Activated CD4-positive, alpha-beta T cell treated with anti-CD3 and anti-CD28 coated beads, Interleukin-2, Interleukin-4, amounts not matched to agents 100 ng/mL and 50 ng/mL, durations not matched to agents 16 hours and 8 hours (primary cell): ENCODE measurements at places on chromosomes 2 and 18.
A peak's percentile ranks its signal among the peaks of the same experiment; 100 is the strongest.

GRCh38 chr2:228590681-228591080 lies 409.2 kb upstream of the SPHKAP start:
- DNase-seq = no peak

- no peak for DNase-seq
Measured at GRCh38 chr2:128779301-128780095, 460.8 kb upstream of the HS6ST1 start.

DNA sequence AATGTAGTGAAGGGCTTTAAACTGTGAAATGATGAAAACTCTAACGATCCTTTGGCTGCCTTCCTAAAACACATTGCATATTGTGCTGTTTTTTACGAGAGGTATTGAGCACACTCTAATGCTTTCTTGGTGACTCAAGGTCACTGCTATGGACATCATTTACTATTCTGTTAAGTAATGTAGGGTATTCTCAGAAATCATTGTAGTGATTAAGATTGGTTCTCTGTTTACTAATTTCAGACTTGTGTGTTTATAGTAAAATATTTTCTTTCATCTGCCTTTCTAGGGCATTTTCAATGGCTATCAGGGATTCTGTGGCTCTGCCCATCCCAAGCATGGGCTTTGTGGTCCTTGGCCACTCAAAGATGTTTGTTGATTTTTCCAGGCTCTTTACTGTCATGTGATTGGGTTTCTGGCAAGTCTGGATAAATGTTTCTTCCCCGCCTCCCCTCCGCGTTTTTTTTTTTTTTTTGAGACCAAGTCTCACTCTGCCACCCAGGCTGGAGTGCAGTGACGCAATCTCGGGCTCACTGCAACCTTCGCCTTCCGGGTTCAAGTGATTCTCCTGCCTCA lies 29.3 kb downstream of the UBE2F start:
- no peak for DNase-seq

GRCh38 chr2:206527153-206527552 lies 83.8 kb downstream of the ADAM23 start:
- DNase-seq = no peak

- DNase-seq = no peak
Measured at GRCh38 chr2:161947836-161948235, 126.2 kb downstream of the DPP4 start.

GRCh38 chr2:95531254-95531771 lies 46.8 kb upstream of the TRIM43B start:
- peak; percentile 19 for DNase-seq

- DNase-seq = no peak
Measured at GRCh38 chr18:8231316-8231715, 377.9 kb upstream of the RAB12 start.

DNA sequence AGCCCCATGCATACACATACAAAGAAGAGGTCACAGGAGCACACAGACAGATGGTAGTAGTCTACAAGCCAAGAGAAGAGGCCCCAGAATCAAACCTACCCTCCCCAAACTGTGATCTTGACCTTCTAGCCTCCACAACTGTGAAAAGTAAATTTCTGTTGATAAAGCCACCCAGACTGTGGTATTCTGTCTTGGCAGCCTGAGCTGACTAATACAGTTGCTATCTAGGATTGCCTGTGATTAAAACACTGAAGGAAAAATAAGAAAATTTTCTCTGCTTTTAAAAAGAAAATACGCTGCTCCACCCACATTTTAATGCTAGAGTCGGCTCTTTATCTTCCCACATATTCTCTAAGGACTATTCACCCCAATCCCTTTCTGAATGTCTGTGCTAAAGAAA lies 143.7 kb upstream of the TMEM200C start:
- no peak for DNase-seq

DNA sequence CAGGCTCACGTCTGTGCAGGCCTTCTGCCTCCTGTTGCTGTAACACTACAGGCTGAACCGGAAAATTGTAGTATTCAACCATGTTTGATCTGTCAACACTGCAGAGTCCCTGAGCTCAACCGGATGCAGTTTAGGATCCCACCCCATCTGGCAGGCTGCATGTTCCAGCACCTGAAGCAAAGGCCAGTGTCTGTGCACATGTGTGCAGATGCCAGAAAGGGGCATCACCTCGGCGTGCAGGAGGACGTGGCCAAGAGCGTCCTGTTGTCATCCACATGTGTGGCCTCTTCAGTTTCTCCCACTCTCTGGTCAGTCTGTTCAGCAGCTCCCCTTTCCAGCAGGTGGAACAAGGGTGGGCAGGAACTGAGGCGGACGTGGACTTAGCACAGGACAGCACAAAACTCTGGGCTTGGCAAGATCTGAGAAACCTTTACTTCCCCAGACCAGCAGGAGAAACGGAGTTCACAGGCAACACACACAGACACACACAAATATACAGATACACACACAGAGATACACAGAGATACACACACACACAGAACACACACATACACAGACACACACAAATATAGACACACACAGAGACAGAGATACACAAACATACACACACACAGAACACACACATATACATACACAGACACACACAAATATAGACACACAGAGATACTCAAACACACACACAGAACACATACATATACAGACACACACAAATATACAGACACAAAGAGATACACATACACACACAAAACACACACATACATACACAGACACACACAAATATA lies 111.3 kb downstream of the NDUFA10 start:
- no peak for DNase-seq

- DNase-seq = no peak
Measured at GRCh38 chr18:22975508-22975907, 42.4 kb downstream of the RBBP8 start.

DNA sequence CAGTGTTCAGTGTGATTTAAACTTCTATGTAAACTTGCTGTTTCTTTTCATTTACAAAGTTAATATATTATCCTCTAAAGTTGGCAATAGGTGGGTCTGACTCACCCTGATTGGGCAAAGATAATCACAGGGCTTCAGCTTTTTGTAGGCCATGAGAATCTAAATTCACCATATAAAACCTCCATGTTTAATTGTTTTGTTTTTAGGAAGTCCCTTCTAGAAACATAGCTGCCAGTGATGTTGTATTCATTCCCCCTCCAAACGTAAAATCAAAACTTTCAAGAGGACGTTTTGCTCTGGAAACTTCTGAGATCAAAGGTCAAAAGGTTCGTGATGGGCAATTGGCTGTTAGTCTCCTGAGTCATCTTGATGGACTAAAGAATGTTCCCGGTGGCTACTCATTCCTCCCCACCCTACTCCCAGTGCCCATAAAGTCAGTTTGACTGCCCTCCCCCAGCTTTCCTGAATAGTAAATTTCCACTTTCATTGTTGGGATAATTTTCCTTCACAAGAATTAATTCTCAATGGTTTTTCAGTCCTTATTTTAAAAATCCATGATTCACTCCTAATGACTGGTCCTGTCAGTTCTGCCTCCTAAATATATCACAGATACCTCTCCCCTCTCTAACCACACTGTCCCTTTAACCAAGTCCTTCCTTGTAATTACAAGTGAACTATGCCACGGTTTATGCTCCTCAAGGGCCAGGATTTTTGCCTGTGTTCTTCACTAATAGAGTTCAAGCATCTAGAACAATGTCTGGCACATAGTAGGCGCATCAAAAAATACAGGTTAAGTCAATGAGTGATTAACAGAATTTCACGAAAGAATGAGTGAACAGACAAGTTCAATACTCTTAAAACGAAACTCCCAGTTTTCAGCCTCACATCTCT lies 164.4 kb upstream of the VRK2 start:
- DNase-seq = no peak

DNA sequence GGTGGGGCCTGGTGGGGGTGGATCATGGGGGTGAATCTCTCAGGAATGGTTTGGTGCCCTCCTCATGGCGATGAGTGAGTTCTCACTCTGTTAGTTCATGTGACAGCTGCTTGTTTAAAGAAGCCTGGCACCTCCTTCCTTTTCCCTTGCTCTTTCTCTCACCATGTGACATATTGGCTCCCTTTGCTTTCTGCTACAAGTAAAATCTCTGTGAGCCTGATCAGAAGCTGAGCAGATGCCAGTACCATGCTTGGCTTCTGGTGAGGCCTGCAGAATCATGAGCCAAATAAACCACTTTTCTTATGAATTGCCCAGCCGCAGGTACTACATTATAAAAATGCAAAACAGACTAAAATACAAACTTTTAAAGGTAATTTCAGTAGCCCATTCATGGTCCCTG lies 73.4 kb upstream of the TEX51 start:
- no peak for DNase-seq

- no peak for DNase-seq
Measured at GRCh38 chr2:161414042-161415033, 1.8 kb upstream of the TBR1 start.

GRCh38 chr18:23998820-23999219 lies 15.7 kb upstream of the TTC39C start:
- no peak for DNase-seq

GRCh38 chr18:44799382-44799906 lies 118.8 kb downstream of the SETBP1 start:
- DNase-seq = peak; percentile 41

- no peak for DNase-seq
Measured at GRCh38 chr2:181231151-181231550, 226.0 kb upstream of the ITGA4 start.

- no peak for DNase-seq
Measured at GRCh38 chr2:200168641-200169555, 137.6 kb upstream of the SPATS2L start.

DNA sequence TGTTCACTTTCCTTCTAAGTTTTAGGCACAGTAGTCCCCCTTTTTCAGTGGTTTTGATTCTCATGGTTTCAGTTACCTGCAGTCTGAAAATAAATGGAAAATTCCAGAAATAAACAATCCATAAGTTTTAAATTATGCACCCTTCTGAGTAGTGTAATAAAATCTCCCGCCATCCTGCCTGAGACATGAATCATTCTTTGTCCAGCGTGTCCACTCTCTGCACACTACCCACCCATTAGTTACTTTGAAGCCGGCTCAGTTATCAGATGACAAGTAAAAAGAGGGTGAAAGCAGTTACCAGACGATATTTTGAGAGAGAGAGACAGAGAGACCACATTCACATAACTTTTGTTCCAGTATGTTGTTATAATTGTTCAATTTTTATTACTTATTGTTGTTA lies 400.5 kb downstream of the TMX3 start:
- no peak for DNase-seq

DNA sequence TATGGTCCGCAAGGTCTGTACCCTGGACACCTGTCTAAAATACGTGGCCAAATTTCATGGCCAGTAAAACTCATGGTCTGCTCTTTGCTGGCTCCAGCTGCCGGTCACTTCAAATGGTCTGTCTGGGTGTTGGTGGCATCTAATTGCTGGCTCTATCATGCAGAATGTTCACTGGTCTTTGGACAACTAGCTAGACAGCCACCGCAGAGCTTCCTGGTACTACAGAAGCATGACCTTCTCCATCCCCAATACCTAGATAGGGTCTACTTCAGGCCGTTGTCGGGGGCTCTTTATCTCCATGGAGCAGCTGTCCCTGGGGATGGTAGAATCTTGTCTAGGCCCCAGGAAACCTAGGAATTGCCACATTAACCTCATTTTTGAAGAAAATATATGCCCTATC lies 88.4 kb upstream of the RMDN2 start:
- DNase-seq = no peak

DNA sequence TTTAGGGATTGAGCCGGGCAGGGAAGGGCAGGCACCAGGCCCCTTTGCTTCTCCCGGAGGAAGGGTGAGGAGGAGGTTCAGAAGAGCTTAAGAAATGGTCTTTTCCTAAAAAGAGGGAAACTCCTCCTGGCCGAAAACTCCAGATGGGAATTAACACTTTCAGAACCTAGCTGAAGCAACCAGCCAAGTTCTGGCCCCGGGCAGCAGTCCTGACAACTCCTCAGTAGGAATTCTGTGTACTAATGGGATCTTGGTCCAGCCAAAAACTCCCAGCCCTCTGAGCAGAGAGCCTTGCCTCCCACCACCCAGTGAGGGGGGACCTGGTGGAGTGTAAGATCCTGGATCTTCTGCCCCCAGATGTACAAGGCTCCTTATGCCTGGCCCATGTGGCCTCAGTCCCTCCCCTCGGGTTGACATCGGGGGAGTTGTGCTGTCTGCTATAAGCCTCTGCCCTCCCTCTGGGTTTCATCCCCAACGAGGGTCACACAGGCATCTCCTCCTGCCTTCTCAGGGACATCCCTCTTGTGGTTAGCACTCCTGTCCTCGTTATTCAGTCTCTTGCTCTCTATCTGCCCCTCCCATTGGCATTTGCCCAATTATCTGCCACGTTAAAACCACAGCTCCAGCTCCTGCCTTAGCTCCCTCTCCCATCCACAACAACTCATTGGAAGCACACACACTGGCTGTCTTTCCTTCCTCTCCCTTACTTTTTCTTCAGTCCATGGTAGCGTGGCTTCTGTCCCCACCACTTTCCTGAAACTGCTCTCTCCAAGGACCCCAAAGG lies 184.6 kb downstream of the CYP26B1 start:
- no peak for DNase-seq

GRCh38 chr2:205524656-205525055 lies 157.6 kb upstream of the NRP2 start:
- DNase-seq = no peak

DNA sequence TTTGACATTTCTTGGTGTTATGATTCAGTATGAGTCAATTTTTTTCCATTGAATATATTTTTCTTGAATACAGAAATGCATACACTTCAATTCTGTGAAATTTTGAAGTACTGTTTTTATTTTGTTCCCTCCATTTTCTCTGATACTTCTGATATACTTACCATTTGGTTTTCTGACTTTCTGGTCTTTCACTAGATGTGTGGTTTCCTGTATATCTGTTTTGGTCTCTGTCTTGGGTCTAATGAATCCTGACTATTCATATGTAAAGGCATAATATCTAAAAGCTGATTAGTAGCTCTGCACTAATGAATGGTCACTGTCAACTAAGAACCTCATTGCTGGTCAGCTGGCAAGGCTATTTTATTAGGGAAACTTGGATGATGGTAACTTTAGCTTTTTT lies 345.6 kb downstream of the GRB14 start:
- no peak for DNase-seq

- DNase-seq = peak; percentile 68
Measured at GRCh38 chr2:42809819-42810120, 17.4 kb upstream of the HAAO start.

GRCh38 chr2:43218155-43218701 lies 8.2 kb downstream of the ZFP36L2 start:
- DNase-seq = no peak

DNA sequence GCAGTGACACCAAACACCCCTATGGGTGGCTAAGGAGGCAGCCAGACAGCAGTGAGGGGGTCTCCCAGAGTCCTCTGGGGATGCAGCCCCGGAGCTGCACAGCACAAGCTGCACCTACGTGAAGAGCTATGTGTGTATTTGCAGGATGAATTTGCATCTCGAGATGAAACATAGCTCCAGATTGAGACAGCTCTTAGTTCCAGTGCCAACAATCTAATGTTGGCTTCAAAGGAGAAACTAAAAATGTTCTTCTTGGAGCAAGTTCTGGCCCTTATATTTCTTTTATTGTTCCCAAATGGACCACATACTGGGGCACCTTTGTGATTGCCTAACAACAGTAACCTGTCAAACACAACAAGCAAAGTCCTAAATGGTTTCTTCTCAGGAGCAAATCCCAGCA lies 233.9 kb downstream of the SLC4A3 start:
- no peak for DNase-seq

- DNase-seq = no peak
Measured at GRCh38 chr2:57453945-57454344, 592.7 kb upstream of the VRK2 start.
